Right cardiac atrium (tissue), 5 donors: ENCODE measurements at places on chromosomes 5 and 9. TPM values are rescaled to one million over a fixed set of nuclear protein-coding genes. Genes with fewer than 3 reads are reported as not detected.

Gene PDE6A
- polyA plus RNA-seq: 0.07 TPM

Gene RORB
- polyA plus RNA-seq: 0.54 TPM

- DNase-seq: no peak
Measured at GRCh38 chr5:72182686-72183085, 75.4 kb downstream of the MAP1B start.

DNA sequence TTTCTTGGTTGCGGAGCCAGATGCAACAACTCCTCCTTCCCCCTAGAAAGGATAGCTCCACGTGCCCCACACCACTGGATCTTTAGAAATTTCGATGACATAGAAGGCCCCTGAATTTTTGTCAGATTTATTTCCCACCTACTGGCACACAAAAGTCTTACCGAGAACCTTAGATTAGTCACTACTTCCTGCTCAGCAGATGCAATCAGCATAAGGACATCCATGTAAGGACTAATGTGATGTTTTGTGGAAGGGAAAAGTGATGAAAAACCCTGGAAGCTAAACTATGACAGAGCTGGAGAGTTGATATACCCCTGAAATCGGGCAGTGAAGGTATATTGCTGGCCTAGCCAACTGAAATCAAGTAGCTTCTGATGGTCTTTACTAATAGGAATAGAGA is 125.5 kb upstream of the NFIL3 start:
- no peak for DNase-seq

- no peak for DNase-seq
Measured at GRCh38 chr5:94649874-94650273, 31.4 kb downstream of the SLF1 start.

GRCh38 chr9:77865385-77866047 is 166.1 kb downstream of the GNAQ start:
- DNase-seq: no peak

- no peak for DNase-seq
Measured at GRCh38 chr5:108382784-108383330, 959 bp upstream of the FBXL17 start.

DNA sequence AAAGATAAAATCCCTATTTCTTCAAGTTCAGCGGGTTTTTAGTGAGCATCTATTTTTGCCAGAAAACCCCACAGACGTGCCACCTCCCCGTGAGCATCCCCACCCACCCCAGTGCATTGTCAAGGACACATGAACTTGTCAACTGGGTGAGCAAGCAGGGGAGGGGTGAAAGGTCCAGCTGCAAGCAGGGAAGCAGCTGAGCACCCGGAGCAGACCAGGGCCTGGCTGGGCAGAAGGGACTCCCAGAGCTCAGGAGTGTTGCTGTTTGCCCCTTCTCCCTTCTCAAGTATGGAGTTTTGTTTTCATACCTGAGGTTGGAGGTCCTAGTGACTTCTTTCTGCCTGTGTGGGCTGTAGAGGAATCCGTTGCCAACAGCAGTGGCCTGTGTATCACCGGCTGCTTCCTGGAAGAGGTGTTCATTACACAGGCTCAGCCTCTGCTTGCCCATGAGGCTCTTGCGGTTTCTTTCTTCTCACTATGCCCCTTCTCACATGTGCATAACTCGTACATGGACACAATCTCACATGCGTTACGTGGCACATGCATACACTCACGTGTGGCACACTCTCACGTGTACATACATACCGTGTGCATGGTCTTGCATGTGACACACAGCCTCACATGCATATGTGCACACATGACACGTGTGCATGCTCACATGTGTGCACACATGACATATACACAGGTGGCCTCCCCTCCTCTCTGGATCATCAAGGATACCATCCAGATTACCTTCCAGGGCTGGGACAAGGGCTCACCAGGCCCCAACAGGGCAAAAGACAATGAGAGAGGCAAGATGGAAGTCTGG is 126.7 kb downstream of the MVB12B start:
- no peak for DNase-seq

DNA sequence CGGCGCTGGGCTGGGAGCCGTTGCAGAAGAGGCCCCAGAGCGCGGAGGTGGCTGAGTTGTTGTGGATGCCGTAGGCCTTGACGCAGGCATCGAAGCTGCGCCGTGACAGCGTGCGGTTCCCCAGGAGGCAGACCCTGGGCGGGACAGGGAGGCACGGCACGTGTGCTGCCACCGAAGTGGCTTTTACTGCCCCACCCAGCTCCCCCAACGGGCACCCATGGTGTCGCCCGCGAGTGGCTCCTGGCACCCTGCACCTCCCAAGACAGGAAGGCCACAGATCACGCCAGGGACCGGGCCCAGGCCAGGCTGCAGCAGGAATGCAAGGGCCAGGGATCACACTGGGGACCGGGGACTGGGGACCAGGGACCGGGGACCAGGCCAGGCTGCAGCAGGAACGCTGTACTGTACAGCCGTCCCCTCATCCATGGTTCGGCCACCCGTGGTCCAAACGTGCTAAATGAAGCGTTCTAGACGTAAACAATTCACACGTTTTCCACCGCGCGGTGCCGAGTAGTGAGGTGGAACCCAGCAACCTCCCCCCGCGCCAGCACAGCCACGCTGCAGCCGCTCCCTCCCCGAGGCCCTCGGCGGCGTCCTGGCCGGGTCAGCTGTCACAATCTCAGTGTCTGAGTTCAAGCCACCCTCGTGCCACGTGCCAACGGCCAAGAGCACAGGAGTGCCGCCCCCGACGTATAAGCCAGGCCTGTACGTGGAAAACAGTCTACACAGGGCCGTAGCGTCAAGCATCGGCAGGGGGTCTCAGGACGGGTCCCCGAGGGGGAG is 27.8 kb downstream of the SLC12A7 start:
- DNase-seq: no peak

GRCh38 chr9:130537346-130538050 is 41.9 kb upstream of the FUBP3 start:
- DNase-seq: no peak
